Stimulated activated CD4-positive, alpha-beta T cell treated with anti-CD3 and anti-CD28 coated beads, Interleukin-15, amount 100 ng/mL, for 48 hours (primary cell): ENCODE measurements at places on chromosomes 12 and 14.

- DNase-seq = no peak
These were observed 417.1 kb downstream of the AEBP2 start for GRCh38 chr12:19856389-19856788.

GRCh38 chr12:66103016-66103913 is 27.3 kb downstream of the LLPH start:
- DNase-seq = no peak

DNA sequence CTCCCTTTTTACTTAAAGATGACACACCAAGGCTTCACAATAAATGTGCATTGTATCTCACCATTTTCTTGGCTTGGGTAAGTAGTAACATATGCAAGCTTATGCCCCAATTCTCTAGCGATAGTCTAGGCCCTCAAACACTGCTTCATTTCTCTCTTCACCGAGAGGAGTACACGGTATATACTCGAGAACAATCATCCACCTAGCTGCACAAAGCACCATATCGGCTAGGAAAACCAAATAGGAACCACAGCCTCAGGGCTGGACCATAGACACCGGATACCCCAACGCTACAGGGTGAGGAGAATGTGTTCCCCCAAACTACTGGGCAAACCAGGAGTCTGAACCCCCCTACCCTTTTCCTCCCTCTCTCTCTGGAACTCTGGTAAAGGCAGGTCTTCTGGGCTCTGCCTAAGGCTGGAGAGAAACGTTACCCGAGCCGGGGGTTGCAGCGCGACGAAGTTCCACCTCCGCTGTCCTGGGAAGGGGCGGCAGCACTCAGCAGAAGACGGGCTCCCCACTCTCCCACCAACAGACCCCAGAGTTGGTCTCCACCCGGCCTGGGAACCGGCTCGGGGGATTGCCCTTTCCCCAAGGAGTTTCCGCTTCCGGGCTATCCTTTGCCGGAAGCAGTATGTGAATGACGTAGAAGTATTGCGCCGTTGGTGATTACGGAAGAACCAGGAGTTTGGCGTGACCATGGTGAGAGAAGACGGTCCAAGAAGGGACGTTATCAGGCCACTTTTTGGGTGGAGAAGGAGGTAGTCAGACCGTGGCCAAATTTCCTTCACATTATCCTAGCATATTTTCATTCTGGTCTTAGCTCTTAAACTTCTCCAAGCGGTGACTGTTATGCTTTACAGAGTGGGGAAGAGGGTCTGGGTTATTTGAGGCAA is at the start of the genes AREL1 and FCF1:
TSS of gene AREL1 (minus strand) at position 582 of the 896 bp plus-strand sequence. CDS start 27,465 bp downstream, outside the sequence.
TSS of gene FCF1 (plus strand) at position 646 of the 896 bp plus-strand sequence. CDS start at position 700, 54 bp downstream.
- DNase-seq = peak; percentile 74

DNA sequence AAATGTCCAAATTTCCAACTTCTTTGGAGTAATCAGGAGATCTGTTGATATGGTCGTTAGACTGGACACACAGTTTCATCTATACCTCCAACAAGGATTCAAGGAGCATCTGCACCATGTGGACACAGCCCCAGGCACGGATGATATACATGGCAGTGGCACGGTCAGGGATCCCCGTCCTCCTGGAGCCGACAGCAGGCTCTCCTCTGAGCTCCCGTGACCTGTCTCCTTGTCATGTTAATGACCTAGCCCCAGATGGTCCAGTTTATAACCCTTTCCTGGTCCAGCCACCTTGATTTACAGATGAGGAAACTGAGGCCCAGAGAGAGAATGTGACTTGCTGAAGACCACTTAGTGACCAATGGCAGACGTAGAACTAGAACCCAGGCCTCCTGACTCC is 16.5 kb upstream of the SERPINA4 start:
- DNase-seq = no peak

DNA sequence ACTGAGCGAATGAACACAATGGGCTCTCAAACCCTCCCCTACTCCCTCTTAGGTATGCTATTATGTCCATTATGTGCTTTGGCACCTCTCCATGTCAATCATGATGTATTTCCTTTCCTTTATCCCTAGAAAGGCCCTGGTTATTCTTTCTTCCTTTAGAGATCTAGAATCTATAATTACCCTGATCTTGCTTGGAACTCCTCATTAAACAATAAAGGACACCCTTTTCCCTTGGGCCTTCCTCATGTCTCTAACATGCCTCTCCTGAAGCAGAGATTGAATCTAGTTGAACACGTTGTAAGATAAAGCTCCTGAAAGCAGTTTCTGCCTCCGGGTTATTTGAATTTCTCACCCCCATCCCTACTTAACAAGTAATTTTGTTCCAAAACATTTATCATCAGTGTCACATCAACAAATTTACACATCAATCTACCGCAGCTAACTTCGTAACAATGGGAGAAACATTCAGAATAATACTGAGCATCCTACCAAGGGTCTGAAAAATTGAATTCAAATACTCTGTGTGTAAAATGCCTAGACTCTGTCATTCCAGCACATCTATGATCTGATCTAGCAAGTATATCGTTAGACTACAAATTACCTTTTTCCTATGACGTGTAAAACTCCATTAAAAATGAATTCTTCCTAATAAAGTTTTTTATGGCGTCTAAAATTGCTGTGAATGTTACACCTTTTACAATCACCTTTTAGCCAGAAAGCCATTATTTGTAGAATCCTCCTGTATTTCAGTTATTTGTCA is 5.4 kb downstream of the USP44 start:
- no peak for DNase-seq

DNA sequence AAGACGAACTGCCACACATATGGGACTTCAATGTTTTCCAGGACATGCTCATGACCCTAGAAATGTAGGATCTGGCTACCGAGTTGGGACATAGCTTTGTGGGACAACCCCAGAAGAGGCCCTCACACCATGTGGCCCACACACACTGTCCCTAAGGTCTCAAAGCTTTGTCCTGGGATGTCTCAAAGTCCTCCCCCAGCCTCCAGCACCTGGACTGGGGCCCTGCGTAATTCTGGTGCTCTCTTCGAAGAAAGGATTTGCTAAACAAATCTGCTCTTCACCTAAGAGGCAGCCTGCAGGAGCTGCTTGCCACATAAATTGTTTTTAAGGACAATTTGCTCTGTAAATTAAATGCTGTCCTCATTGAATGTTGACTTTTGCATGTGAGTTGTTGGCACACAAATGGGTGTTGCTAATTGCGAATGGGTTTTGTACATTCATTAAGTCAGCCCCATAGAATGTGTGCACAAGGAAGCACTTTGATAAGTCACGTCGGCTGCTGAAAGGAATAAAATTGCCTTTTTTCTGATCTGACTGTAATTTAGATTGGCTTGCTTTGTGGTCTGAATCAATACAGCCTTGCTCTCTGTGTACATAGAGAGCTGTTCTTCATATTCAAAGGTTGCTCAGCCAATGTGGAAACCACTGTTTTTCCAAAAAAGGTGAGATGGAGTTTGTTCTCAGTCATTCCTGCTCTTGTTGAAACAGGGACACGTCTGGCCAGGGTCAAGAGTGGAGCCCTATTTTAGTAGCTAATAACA is 161.6 kb upstream of the PWP1 start:
- DNase-seq = no peak

DNA sequence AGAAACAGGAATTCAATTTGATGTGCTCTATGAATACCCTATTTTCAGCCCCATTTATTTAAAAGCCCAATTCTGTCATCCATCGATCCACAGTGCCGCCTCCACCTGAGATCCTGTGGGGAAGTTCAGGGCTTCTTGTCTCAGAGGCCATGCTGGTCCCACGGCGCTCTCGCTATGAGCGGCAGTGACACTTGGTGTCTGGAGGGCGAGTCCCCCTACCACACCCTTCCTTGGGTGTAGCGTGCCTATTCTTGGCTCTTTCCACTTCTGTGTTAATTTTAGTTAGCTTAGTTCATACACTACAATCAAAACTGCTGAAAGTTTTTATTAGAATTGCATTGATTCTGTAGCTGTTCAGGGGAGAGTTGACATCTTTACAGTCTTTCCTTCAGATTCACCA is 73.8 kb downstream of the DDX51 start:
- DNase-seq = no peak

DNA sequence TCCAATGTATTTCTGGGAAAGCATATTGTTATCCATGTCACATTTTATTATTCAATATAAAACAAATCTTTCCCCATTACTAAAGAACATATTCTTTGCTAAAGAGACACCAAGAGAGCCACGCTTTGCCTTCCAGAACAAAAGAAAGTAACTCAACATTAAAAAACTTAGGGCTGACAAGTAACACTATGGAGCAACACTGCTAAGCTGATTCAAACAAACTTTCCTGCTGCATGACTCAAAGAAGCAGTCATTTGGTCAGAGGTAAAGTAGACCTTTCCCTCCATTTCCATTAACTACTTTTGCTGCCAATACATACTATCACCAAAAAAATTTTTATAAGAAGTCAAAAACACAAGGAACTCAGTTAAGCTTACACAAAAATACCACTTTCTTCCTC is 83.0 kb downstream of the DENND5B start:
- no peak for DNase-seq

GRCh38 chr12:124543052-124543589 is 24.3 kb downstream of the NCOR2 start:
- DNase-seq = no peak

GRCh38 chr14:38901791-38902190 is 201.2 kb downstream of the SEC23A start:
- DNase-seq = no peak

- no peak for DNase-seq
These were observed 97.8 kb downstream of the PRKD1 start for GRCh38 chr14:29829851-29830250.

DNA sequence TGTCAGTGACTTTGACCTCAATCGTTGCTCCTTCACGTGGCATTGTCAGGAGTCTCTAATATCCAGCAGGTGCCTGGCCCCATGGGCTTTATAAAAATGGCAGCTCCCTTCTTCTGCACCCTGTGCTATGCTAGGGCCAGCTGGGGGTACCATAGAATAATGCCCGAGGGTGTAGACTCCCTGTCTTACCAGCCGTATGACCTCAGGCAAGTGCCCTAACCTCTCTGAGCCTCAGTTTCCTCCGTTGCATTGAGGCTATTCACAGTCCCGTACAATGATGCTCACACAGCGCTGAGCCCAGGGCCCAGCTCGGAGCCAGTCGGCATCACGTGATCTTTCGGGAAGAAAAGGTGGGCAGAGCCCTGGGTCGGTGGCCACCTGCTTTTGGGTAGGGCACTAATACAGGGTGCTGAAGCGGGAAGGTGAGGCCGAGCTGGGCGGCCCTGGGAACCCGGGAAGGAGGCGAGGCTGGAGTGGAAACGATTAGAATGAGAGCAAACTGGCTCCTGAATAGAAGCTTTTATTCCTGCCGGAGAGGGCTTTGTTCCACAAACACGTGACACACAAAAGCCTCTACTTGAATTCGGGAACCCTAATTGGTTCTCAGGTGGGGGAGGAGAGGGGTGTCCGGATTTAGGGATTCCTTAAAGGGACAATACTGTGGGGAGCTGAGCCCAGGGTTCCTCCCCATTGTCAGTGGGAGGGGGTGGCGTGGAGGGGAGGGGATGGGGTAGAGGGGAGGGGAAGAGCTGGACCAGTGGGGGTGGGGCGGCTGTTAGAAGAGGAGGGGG is 19.9 kb upstream of the MSI1 start:
- no peak for DNase-seq

- DNase-seq = no peak
These were observed 786.8 kb downstream of the TMTC2 start for GRCh38 chr12:83473408-83474095.

DNA sequence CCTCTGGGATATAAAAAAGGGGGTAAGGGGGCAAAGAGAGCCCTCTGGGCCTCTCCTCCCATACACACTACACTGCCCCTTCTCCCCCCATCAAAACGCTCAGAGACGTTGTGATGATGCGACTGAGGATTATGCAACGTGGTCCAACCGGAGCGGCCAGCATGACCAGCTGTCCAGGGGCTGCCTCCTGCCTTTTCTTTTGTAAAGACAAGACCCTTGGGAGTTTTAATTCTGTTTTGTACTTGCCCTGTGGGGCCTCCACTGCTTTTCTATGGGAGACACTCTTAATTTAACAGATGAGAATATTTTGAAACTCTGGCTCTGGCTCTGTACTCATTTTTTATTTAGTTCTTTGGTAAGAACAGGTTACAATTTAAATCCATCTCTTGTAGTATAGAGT is 7.2 kb downstream of the MBD6 start:
- DNase-seq = no peak

GRCh38 chr14:74695406-74695805 is 17.5 kb downstream of the AREL1 start:
- no peak for DNase-seq

DNA sequence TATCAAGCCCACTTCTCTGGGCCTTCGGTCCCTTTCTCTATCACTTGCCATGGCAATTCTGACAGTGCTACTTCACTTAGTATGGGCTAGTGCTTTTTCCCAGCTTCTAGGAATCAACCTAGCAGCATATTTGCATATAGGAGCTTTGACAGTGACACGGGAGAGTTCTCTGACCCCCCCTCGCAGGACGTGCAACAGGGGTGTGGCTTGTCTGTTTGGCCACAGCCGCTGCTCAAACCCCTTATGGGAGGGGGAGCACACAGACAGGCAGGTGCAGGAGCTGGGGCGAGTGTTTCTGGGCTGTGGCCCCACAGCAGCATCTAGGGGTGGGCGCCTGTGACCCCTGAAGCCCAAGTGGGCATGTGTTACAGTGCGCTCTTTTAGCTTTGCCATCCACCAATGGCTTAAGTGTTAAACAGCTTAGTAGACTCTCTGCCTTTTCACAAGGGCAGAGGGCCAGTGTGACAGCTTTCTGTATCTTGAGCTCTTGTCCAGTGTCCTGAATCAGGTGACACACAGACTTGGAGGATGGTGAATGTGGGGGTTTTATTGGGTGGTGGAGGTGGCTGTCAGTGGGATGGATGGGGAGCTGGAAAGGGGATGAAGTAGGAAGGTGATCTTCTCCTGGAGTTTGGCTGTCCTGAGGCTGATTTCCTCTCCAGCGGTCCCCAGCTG is 229.3 kb downstream of the PCNX1 start:
- no peak for DNase-seq

- DNase-seq = no peak
These were observed 2.8 kb downstream of the DIO2 start for GRCh38 chr14:80208461-80208860.

- DNase-seq = no peak
These were observed 353.8 kb downstream of the RAD51B start for GRCh38 chr14:68173227-68173972.

DNA sequence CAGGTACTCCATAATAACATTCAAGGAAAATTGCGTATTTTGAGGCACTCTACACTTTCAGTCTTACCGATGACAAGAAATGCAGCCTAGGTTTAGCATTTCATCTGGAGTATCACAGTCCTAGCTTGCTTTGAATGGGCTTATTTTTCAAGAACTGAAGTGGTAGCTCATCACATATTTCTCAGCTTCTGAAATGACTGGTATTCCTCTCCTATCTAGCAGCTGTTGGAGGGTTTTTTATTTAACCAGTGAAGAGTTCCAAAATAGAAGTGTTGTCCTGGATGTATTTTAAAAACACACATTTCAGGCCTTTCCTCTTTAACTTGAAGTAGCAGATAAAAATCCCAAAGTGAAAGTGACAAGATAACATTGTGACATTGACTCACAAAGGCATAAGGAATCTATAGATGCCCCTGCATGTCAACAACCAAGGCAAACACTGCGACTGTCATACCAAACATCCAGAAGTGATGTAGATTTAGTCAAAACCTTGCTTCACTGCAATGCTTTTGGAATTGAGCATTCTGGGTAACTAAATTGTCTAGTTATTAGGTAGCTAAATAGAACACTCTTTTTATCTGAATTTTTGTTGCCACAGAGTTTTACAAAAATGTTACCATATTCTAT is 182.2 kb upstream of the FBXO33 start:
- DNase-seq = no peak
